ENCODE measurements at places on chromosomes 16 and 17. TPM values are rescaled to one million over a fixed set of nuclear protein-coding genes. Genes with fewer than 3 reads are reported as not detected.

The SEC14L1 gene
- 66.1 TPM for total RNA-seq

The STX1B gene
- total RNA-seq, result 0.15 TPM

The CRISPLD2 gene
- not detected for total RNA-seq

The SPN gene
- 145 TPM for total RNA-seq

The TBX6 gene
- 1.7 TPM for total RNA-seq

The FOXF1 gene
- not detected for total RNA-seq

The PFN1 gene
- total RNA-seq, result 1,866 TPM

The SLC39A11 gene
- 16.1 TPM for total RNA-seq

The SPAG7 gene
- total RNA-seq, result 64.0 TPM

The IRX3 gene
- not detected for total RNA-seq

The KRT28 gene
- total RNA-seq, result not detected

The MC1R gene
- total RNA-seq, result 1.8 TPM

The DHRS7C gene
- not detected for total RNA-seq

The ABCC6 gene
- total RNA-seq, result not detected

The DOC2B gene
- total RNA-seq, result 0.21 TPM

The HSBP1 gene
- total RNA-seq, result 88.1 TPM

The HBZ gene
- not detected for total RNA-seq

The RCVRN gene
- total RNA-seq, result not detected

The CCL8 gene
- not detected for total RNA-seq

The PMP22 gene
- total RNA-seq, result 0.38 TPM

The KLHL10 gene
- total RNA-seq, result 0.17 TPM

The RTN4RL1 gene
- total RNA-seq, result 1.5 TPM

The FBXW10B gene
- total RNA-seq, result 1.0 TPM

The KRTAP1-1 gene
- total RNA-seq, result not detected

The TRPV2 gene
- total RNA-seq, result 58.0 TPM

The ABCA6 gene
- 0.15 TPM for total RNA-seq

The TBC1D3B gene
- 3.2 TPM for total RNA-seq

The PTGES3L gene
- 0.80 TPM for total RNA-seq

The TMC8 gene
- total RNA-seq, result 144 TPM

The FZD2 gene
- total RNA-seq, result 0.15 TPM

The NLRC3 gene
- 12.6 TPM for total RNA-seq

The PPP1R9B gene
- 69.6 TPM for total RNA-seq

The RNF112 gene
- total RNA-seq, result 0.06 TPM

The CDH1 gene
- total RNA-seq, result not detected

The PRR35 gene
- not detected for total RNA-seq

The OR2C1 gene
- total RNA-seq, result not detected

The CTRB1 gene
- not detected for total RNA-seq

The MYCBPAP gene
- total RNA-seq, result 1.3 TPM
